ENCODE measurements at places on chromosomes 4 and X.

DNA sequence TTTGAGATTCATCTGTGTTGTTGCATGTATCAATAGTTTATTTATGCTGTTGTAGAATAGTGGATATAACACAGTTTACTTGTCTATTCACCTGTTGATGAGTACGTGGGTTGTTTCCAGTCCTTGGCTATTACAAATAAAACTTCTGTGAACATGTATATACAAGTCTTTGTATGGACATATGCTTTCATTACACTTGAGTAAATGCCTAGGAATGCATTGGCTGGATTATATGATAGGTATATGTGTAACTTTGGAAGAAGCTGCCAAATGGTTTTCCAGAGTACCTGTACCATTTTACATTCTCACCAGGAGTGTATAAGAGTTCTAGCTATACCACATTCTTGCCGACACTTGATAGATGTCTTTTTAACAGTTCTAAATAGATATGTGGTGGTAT is 16.5 kb downstream of the ART3 start:
- no peak for DNase-seq

DNA sequence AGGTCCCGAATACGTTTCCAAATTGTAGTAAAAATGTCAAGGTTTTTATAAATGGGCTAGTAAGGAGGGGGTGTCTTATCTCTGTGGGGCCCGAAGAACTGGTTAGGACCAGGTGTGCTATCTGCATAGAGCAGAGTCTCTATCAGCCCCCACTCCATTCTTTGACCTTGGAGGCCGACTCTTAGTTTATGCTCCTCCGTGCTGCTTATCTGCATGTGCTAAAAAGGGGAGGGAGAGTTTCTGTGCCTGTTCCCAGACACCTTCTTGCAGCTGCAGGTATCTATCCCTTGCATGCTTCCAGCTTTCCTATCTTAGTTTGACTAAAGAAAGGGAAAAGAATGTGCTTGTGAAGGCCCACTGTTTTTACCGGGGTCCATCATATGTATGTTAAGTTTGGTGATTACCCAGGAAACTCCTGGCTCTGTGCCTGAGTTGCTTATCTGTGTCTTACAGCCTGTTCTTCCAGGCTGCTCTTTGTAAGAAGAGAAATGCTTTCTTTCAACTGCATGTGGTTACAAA is 28.6 kb upstream of the NAF1 start:
- no peak for DNase-seq

GRCh38 chrX:17038277-17038676 is 91.8 kb downstream of the REPS2 start:
- no peak for DNase-seq

GRCh38 chrX:119871245-119871598 is 311 bp downstream of the RNF113A start:
- no peak for DNase-seq

DNA sequence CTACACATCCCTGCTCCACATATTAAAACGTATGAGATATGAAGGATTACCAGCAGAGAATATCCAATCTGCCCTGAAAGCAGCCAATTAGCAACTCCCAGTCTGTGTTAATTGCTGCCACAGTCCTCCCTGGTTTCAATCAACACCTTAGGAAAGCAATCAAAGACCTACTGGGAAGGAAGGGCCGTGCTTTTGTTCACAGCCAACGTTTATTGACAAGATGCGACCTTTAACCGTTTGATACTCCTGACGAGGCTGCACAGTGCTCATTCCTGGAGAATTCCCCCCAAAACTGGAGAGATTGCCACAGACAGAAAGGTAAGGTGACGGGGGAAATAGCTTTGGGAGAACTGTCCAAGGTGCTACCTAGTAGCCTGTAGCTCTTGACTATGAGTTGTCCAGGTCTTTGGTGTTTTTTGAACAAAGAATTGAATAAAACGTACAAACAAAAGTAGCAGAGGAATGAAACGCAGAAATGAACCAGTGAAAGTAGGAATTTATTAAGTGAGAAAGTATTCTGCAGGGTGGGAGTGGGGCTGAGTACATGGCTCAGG is 596.5 kb downstream of the NLGN4X start:
- no peak for DNase-seq

- DNase-seq: no peak
These were observed 1.2 kb downstream of the GPC3 start for GRCh38 chrX:133983974-133984845.

GRCh38 chr4:81966676-81967075 is 407.1 kb downstream of the HNRNPD start:
- no peak for DNase-seq

GRCh38 chr4:141220271-141220670 is 424 bp upstream of the ZNF330 start:
- no peak for DNase-seq

- DNase-seq: no peak
These were observed 222.6 kb downstream of the DCTD start for GRCh38 chr4:182694551-182694950.

GRCh38 chr4:170025523-170026252 is 507 bp downstream of the MFAP3L start:
- DNase-seq: peak; percentile 58
